ENCODE measurements at places on chromosomes 16 and 17.

- DNase-seq: no peak
Observed at GRCh38 chr17:27670791-27671590, 40.0 kb downstream of the LGALS9 start.

- DNase-seq: no peak
Observed at GRCh38 chr17:2888326-2888725, 92.1 kb downstream of the RAP1GAP2 start.

- DNase-seq: no peak
Observed at GRCh38 chr17:12745486-12745885, 43.8 kb upstream of the ARHGAP44 start.

- no peak for DNase-seq
Observed at GRCh38 chr16:80899809-80900592, 95.6 kb upstream of the CDYL2 start.

- DNase-seq: peak; percentile 35
Observed at GRCh38 chr17:64291268-64291851, 28.3 kb upstream of the TEX2 start.

DNA sequence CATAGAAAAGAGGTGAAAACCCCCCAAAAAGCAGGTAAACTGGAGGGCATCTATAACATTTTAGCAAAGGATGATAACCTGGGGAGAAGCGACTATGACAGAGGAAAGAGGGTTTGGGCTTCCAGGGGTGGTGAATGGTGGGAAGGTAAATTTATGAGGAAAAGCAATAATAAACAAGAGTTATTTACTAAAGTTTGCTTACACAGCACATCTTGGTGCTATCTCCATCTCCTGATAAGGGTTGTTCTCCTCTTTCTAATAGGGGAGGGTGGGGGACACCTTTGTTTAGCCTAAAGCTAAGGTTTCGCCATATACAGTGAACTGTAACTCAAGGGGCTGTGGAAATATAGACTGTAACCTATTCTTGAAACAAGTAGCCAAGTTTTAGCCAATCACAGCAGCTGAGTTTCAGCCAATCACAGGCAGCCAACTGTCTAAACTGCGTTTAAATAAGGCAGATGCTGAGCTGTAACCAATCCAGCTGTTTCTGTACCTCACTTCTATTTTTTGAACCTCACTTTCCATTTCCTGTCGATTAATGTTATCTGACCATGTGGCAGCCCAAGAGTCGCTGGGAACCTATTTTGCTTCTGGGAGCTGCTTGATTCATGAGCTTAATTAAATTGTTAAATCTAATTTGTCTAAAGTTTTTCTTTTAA lies 191.8 kb downstream of the MAP2K6 start:
- DNase-seq: no peak

GRCh38 chr17:60330731-60331130 lies 61.2 kb downstream of the USP32 start:
- no peak for DNase-seq
